Esophagus mucosa (tissue), 1 donor: ENCODE measurements at places on chromosomes 1 and 21.

- ATAC-seq = no peak
Measured at GRCh38 chr1:201466492-201466891, 2.5 kb downstream of the PHLDA3 start.

- ATAC-seq = peak; percentile 26
Measured at GRCh38 chr1:192860478-192861185, 51.8 kb downstream of the RGS2 start.

- ATAC-seq = peak; percentile 73
Measured at GRCh38 chr1:93061895-93062792, 16.9 kb upstream of the MTF2 start.

DNA sequence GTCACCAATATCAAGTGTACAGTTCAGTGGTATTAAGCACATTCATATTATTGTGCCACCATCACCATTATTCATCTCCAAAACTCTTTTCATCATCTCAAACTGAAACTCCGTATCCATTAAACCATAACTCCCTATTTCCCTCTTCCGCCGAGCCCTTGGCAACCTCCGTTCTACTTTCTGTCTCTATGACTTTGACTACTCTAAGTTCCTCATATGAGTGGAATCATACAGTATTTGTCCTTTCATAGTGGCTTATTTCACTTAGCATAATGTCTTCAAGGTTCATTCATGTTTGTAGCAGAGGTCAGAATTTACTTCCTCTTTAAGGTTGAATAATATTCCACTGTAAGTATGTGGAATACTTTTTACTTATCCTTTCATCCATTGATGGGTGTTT, 21.7 kb downstream of the SELP start:
- no peak for ATAC-seq

- ATAC-seq = no peak
Measured at GRCh38 chr1:41293779-41294178, 51.7 kb upstream of the SCMH1 start.

- peak; percentile 54 for ATAC-seq
Measured at GRCh38 chr1:225653463-225654276, 747 bp upstream of the ENAH start.

- no peak for ATAC-seq
Measured at GRCh38 chr1:172581779-172582178, 48.8 kb downstream of the SUCO start.

- ATAC-seq = no peak
Measured at GRCh38 chr1:4027008-4027407, 126.9 kb upstream of the C1orf174 start.

DNA sequence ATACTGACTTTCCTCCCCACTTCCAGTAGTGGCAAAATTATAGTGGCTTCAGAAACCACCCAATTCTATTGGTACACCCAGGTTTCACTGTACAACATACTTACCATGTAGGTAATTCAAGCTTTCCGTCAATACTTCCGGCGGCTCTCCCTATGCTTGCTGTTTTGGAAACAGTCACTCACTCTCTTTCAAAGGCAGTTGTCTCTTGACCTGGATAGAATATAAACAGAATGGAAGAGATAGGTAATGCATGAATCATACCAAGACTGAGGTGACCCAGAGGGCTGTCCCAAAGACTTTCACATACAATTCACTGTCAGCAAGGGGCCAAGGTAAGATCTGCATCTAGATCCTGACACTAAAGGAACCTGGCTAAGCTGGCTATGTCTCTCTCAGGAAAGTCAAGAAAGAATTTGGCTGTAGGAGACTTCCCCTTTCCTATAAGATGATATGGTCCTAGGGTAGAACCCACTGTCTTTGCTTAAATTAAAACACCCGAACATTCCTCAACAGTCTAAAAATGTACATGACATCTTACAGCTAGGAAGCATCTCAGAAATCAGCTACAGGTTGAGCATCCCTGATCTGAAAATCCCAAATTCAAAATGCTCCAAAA, 59.6 kb downstream of the LUZP1 start:
- no peak for ATAC-seq

DNA sequence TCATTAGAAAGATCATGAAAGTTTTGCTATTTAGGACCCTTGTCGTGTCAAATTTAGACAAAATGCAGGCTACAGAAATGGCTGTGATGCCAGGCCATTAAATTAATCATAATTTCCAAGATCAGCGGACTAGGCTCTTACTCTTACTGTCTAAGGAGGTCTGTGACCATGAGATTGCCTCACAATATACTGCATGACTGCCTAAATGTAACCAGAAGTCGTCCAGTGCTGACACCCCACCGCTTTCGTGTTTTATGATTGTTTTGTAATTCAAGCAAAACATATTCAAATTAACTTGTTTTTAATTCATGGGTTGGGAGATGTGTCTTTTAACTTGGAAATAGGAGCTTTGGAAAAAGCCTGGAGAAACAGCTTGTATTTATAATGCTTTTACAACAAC, 947.5 kb downstream of the BRINP3 start:
- ATAC-seq = no peak

DNA sequence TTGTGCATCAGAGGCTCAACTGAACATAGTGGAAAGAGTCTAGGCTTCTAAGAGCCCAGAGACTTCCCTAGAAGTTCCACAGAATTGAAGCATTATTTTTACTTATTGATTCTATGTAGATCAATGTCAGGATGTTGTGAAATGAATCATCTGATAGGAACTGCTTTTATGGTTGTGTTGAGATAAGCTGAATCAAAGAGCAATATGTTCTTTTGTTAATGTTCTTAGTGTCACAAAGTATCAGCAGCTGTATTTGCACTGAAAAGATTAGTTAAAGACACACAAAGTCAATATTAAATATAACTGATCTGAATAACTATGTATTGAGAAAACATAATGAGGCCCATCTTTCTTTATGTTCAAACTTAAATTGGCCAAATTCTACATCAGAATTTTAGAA, 430.7 kb upstream of the ZRANB2 start:
- ATAC-seq = no peak

GRCh38 chr1:41642922-41643821, 158.7 kb upstream of the EDN2 start:
- ATAC-seq = no peak

DNA sequence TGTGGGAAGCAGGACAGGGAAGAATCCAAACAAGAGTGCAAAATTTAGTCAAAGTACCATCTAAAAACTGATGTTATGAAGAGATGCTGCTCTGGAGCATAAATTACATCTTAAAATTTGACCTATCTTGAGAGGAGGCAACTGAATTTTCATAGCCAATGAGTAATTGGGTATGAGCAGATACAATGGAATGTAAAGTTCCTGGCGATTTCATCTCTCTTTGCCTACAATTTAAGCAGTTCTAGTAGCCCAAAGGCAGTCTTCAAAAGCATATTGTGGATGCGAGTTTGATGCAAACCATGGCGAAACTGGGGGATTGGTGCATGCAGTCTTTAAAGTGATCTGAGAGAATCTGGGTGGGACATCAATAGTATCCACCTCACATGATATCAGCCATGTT, 1265.9 kb downstream of the BRINP3 start:
- no peak for ATAC-seq

- ATAC-seq = no peak
Measured at GRCh38 chr1:111841189-111841588, 85.5 kb downstream of the DDX20 start.

DNA sequence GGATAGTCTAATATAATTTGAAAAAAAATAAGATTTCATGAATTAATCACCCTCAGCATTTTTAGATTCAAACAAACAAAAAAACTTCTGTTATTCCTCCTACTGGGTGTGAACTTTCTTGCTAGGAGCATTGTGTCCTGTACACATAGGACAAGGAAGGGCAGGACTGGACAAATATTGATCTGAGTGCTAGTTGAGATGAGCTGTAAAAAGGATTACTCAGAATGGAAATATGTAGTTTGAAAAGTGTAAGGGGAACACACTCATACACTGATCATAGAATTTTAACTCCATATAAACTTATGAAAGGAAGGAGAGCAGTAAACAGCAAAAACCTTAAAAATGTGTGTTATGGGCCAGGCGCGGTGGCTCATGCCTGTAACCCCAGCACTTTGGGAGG, 156.5 kb upstream of the ZNF648 start:
- ATAC-seq = peak; percentile 84

DNA sequence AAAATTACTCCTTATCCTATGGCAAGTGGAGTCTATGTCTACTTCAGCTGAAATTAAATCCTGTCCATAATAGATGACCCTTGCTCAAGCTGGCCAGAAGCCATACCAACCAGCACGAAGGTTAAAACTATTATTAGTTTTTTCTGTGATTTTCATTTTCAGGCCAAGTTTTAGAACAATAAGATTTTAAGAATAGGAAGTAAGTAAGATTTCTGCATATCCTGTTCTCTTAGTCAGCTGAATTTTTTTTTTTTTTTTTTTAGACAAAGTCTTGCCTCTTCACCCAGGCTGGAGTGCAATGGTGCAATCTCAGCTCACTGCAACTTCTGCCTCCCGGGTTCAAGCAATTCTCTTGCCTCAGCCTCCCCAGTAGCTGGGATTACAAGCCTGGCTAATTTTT, 6.1 kb upstream of the RBP7 start:
- no peak for ATAC-seq
